ENCODE measurements at places on chromosomes 1 and 21.
A peak's percentile ranks its signal among the peaks of the same experiment; 100 is the strongest.

- peak; percentile 34 for DNase-seq
These were observed 17.6 kb downstream of the HTR6 start for GRCh38 chr1:19682257-19682656.

DNA sequence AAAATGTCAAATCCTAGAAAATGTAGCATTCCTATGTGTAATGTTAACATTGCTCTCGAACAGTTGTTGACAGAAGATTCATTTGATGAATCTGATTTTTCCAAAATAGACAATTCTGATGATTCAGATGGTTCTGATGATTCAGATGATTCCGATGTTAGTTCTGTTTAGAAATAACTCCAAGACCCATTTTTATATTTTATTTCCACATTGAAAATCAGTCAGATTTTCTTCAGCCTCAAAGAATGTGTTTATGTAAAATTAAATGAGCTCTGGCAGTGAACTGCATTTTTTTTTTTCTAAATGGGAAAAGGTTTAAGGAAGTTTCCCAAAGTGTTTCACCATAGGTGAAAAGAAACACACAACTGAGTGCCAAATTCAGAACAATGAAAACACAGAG, 136.5 kb downstream of the TSEN15 start:
- no peak for DNase-seq

GRCh38 chr21:46129846-46130651, 25.3 kb downstream of the FTCD start:
- DNase-seq, result no peak

DNA sequence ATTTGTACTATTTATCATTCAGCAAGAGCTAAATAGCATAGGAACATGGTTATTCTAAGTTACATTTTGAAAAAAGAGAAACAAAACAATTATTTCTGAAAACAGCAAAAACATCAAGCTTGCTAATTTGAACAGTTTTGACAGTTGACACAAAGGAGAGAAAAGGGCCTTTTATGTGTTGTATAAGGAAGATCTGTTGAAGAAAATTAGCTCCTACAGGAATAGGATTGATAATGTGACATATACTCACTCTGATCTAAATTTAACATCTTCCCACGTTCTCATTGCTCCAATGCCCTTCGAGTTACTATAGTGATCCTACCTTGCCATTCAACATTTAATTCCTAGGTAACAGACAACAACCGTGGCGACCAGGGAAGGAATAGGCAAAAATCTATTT, 61.4 kb upstream of the BTG3 start:
- no peak for DNase-seq

- DNase-seq, result no peak
These were observed 40.7 kb downstream of the VTCN1 start for GRCh38 chr1:117169871-117170596.

GRCh38 chr1:155002464-155003226, at the start of gene ZBTB7B:
ZBTB7B (plus strand) TSS chr1:155002802; CDS start chr1:155014661, 11,859 bp downstream.
- peak; percentile 57 for DNase-seq

DNA sequence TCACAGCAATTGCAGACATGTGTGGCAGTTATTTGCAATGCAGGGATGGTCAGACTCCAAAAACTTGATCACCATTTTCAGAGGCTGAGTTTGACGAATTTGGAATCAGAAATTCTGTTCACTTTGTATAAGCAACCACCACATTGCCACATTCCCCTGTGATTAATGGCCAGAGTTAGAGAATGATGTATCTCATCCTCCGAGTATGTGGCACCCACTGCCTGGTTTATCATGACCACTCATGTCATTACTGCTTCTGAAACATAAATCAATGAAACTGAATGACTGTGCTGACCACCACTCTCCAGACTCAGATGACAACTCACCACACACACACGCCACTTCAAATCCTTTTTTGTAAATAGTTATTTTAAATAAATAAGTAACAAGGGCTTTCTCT, 66.6 kb upstream of the CACHD1 start:
- no peak for DNase-seq

DNA sequence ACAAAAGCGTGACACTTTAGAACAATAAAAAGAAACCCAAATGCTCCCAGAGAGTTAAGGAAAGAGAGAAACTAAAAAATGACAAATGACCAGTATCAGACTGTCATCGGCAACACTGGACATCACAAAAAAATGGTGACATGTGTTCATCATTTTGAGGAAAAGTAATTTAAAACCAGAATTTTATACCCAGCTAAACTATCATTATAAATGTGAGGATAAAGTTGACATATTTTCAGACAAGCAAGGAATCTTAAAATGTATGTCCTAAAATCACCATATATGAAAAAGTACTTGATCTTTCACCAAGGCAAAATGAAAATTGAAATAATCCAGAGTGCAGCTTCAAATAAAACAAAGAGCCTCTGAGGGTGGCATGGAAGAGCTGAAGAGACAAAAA, 1.3 kb upstream of the KRTAP10-11 start:
- DNase-seq, result no peak
